ENCODE measurements at places on chromosomes 6 and 20.

DNA sequence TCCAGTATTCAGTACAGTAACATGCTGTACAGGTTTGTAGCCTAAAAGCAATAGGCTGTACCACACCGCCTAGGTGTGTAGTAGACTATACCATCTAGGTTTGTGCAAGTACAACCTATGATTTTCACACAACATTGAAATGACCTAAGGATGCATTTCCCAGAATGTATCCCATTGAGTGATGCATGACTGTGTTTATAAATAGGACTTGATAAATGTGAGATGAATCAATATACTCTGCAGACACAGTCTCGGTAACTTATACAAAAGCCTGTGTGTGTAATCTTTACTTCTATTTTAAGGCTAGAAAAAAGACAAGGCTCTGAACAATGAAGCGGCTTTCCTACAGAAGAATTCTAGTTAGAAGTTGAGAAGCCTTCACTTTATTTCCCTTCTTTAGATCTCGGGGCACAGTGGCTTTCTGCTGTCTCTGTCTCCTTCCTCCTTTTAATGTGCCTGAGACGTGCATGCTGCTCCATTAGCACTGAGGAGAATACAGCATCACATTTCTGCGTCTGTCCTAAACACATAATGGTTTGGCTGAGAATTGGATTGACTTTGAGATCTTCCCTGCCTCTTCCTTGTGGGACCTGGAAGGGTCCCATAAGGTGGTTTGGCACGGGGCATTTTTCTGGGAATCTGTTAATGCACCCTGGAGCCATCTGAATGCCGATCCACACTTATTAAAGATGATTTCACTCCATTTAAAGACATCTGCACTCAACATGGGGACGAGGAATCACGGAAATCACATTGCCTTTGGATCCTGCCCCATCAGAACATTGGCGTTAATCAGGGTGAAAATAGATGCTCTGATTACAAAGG lies 112.5 kb downstream of the SCML4 start:
- no peak for DNase-seq

GRCh38 chr20:2692036-2692885 lies at the start of gene EBF4:
TSS of gene EBF4 (plus strand) at chr20:2692780. CDS start at chr20:2693646, 866 bp downstream.
- DNase-seq = no peak

DNA sequence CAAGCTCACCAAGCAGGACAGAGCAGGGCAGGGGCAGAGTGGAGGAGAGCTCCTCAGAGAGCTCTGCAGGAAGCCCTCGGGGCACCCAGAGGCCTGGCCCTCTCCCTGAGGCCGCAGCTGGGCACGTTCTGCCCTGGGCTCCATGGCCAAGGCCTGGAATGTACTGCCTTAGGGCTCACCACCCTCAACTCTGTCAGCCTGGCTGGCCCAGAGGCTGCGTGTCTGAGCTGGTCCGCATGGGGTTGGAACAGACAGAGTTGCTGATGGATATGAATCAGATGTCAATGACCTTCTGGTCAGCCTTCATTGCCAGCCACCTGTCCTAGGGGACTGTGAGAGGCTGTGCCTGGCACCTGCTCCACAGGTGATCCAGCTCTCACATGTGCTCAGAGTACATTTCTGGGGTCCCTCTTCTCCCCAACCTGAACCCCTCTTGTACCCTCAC lies 33.2 kb upstream of the PCMTD2 start:
- DNase-seq = no peak

DNA sequence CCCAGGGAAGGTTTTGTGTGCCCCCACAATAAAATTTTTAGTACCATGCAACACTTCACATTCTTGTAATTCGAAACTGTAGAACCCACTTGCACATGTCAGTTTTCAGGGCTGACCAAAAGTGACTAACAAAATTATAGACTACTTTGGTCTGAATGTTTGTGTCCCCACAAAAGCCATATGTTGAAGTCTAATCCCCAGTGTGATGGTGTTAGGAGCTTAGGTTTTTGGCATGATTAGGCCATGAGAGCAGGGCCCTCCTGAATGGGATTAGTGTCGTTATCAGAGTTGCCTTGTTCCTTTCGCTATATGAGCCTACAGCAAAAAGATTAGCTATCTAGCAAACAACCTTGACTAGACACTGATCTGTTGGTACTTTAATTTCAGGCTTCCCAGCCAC lies 49.0 kb upstream of the TENT5A start:
- DNase-seq = no peak

- no peak for DNase-seq
Measured at GRCh38 chr6:53279293-53279692, 69.5 kb downstream of the ELOVL5 start.

DNA sequence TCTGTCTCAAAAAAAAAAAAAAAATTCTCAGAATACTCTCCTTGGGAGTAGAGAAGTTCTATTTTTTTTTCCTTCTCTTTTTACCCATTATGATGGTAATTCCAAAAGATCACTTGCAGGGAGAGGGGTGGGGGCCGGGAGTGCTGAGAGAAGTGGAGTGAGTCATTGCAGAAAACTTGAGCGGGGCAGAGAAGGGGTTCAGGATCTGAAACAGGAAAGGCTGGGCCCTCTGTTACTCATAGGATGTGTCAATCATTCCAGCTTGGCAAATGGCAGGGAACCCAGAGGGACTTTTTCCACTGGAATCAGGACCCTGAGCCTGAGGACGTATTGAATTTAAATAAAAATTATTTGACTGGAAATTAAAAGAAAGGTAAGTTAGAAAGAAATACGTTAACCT lies 111.4 kb upstream of the ARMC2 start:
- no peak for DNase-seq

DNA sequence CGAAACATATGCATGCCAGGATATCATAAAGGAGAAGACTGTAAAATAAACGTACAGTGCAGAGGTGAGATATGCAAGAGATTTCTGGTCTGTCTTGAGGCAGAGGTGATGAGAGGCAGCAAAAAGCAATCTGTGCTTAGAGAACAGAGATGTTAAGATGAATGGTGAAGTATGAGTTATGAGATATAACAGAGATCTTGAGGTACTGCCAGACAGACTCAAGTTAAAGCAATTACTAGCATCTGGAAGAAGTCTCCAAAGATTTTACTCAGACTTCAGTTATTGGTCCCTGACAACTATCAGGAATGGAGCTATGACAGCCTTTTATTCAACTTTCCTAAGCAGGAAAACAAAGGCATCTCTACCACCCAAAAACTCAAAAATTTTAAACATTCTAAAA lies 122.8 kb upstream of the DST start:
- no peak for DNase-seq

DNA sequence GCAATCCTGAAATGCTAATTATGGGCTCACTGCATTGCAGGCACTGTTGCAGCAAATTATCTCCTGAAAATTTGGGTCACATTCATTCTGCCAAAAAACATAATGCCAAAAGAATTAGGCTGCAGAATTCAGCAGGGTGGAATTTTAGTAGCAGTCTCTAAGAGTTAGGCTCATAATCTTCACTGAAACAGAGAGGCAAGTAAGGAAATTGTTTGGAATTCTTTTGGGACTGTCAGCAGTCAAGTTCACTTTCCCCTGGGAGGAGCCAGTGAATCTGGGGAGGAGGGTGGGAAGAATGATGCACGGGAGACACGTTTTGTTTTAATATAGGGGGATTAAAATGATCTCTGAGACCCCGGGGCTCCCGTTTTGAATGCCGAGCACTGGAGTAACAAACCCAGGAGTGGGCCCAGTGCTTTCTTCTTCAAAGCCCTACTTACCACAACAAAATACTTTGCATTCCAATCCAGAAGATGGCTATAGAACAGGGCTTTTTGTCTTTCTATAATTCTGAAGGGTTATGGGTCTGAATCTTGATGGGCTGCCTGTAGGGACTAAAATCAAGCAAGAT lies 44.7 kb downstream of the SOBP start:
- DNase-seq = no peak

DNA sequence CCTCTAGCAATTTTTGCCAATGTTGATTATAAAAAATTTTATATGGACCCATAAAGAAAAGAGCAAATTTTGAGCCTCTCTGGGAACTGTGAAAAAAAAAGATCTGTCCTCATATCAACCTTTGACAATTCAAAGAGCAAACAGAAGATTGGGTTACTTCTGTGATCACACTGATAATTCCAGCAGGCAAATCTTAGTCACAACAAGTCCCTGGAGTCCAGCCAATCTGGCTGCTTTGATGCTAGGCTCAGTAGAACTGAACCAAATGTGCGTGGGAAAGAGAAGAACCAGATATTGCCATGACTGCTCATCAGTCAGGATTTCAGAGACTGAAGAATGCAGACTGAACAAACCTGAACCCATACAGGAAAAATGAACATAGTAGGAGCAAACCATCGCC lies 438.4 kb upstream of the FLRT3 start:
- no peak for DNase-seq

GRCh38 chr20:31560746-31561598 lies 44.1 kb upstream of the ID1 start:
- no peak for DNase-seq

GRCh38 chr6:149213829-149214228 lies 103.7 kb upstream of the TAB2 start:
- DNase-seq = no peak

DNA sequence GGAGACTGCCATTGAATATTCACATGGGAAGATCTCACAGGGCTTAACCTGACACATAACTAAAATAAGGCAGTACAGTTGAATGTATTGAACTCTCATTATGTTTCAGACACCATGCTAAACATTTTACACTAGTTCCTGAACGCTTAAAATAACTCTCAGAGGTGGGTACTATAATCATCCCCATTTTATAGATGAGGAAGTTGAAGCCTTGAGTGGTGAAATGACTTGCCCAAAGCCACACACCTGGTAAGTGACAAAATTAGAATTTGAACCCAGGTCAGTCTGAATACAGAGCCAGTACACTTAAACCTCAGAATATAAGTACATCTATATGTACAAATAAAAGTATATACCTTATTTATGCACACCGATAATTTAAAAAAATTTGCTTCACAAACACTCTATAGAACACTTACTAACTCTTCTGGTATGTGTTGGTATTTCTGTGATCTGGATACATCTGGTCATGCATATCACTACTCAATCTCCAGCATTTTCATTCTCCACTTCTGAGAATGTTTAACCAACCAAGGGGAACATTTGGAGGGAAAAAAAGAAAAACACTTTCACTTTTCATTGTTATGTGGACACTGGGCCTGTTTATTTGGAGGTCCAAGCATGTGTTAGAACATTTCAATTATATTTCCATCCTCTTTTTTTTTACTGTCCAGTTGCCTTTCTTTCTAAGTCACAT lies 4.6 kb upstream of the BICRAL start:
- DNase-seq = no peak

- no peak for DNase-seq
Measured at GRCh38 chr20:41560970-41561369, 57.2 kb downstream of the CHD6 start.

DNA sequence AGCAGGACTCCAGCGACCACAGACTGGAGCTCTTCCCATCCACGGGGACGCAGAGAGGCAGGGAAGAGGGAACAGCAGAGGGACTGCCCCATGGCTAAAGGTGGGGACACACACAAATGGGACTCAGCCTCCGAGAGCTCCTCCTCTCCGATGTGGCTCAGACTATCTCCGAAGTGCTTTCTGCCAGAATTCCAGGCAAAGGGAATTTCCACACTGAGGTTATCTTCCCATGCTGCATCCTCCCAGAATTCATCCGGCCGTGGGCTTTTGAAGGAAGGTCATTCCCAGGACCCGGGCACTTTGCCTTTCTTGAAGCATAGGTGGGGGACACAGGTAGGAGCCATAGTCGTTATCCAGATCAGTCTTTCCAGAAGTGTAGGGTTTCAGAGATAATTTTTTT lies 67.9 kb downstream of the SULF2 start:
- DNase-seq = no peak

GRCh38 chr6:13074415-13075140 lies 253.8 kb downstream of the TBC1D7 start:
- no peak for DNase-seq

DNA sequence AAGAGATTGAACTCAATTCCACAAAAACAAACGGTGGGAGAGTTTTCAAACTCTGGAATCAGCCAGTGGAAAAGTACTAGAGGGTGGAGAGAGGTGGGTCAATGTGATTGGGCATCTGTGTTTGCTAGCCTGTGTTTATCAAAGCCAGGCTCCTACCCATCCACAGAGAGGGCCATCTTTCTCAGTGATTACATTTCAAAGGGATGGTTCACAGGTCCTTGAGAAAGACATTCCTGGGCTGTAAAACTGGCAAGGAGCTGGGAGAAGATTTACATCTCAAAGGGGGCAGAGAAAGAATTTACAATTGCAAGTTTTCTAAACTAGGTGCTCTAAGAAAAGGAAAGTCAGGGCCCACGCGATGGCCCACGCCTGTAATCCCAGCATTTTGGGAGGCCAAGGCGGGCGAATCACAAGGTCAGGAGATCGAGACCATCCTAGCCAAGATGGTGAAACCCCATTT lies 146.8 kb upstream of the UST start:
- DNase-seq = no peak

GRCh38 chr20:41428285-41428684 lies 61.7 kb upstream of the EMILIN3 start:
- peak; percentile 8 for DNase-seq

DNA sequence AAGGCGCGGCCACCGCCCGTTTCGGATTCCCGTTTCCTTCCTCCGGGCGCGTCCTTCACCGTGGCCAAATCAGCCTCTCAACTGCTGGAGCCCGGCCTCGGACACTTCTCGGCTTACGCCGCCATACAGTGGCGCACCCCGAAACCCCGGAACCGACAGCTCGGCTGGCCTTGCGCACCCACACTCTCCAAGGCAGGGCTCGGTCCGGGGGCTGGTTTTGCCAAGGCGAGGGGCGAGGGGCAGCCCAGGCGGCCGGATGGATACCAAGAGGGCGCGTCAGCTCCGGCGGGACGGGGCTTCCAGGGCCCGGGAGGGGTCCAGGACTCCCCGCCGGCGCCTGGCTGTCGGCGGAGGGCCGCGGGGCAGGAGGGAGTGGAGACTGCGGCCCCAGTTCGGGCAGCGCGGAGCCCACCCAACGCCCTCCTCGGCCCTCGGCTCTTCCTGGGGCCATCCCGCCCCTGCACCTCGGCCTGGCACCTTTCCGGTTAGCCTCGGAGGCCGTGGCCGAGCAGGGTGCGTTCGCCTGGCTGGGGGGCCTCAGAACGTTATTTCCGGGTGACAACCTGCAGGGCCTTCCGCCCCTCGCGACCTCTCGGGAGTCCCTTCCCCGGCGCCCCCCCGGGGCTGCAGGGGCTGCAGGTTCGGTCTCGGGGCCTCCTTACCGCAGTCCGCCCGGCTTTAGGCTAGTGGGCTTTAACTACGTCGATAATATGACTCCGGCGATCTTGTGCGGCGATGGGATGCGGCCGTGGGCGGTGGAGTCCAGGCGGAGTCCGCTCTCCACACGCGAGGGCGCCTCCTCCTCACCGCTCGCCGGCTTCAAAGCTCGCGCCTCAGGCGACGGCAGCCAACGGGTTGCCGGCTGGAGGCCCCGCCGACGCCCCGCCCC lies 697 bp upstream of the CEP43 start:
- DNase-seq = peak; percentile 4

GRCh38 chr6:108588586-108588985 lies 27.9 kb downstream of the FOXO3 start:
- DNase-seq = no peak

- no peak for DNase-seq
Measured at GRCh38 chr20:31666258-31667042, 28.7 kb downstream of the COX4I2 start.

GRCh38 chr6:165685302-165685701 lies 22.3 kb upstream of the PDE10A start:
- no peak for DNase-seq
